ENCODE measurements at places on chromosomes 3 and 15.

DNA sequence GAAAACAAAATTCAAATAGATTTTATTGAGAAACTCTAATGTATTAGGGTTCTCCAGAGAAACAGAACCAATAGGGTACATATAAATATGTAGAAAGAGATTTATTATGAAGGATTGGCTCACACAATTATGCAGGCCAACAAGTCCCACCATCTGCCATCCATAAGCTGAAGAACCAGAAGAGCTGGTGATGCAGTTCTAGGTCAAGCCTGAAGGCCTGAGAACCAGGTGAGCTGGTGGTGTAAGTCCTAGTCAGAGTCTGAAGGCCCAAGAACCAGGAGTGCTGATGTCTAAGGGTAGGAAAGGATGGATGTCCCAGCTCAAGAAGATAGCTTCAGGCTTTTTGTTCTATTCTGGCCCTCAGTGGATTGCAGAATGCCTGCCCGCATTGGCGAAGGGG lies 2.6 kb upstream of the NFKBIZ start:
- DNase-seq = no peak

- no peak for DNase-seq
Observed at GRCh38 chr15:27490867-27491595, 520.0 kb downstream of the GABRG3 start.

GRCh38 chr3:141440942-141441341 lies 45.9 kb upstream of the RASA2 start:
- no peak for DNase-seq

DNA sequence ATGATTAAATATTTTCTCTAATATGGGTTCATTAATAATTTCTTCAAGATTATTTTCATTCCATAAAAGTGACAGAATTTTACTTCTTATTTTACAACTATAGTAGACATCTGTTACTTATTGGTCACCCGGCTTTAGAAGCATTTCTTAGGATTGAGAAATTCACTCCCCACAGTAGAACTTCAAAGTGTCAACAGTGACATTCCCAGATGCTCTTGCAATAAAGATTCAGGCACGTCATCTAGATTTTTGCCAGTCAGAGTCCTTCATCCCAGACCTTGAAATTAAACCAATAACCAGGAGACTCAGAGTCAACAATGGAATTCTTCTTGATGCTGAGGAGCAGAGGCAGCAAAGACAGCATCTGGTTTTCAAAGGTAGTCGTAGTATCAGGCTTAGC lies 190.8 kb downstream of the VGLL3 start:
- no peak for DNase-seq

DNA sequence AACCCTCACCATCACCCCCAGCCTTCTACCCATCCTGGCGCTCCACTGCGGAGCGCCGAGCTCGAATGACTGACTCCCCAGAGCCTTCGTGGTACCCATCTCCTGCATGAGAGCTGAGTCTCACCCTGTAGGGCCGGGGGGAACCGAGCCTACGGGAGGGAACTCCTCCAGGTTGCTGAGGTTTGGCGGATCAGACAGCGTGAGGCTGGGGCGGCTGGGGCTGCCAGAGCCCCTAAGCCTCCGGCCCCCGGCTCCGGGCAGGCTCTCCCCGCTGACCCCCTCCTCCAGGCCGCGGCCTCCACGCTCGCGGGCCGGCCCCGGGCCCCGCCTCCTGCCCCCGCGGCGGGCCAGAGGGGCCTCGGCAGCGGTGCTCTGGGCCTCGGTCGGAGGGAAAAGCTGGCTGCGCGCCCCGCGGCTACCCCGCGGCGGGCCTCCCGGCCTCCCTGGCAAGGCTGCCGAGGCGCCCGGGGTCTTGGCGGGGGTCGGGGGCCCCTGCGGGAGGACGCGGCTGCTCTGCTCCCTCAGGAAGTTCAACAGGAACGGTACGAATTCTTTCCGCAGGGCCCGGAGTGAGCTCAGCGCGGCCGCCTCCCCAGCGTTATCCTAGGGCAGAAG lies 643 bp downstream of the CDAN1 start:
- DNase-seq = no peak

DNA sequence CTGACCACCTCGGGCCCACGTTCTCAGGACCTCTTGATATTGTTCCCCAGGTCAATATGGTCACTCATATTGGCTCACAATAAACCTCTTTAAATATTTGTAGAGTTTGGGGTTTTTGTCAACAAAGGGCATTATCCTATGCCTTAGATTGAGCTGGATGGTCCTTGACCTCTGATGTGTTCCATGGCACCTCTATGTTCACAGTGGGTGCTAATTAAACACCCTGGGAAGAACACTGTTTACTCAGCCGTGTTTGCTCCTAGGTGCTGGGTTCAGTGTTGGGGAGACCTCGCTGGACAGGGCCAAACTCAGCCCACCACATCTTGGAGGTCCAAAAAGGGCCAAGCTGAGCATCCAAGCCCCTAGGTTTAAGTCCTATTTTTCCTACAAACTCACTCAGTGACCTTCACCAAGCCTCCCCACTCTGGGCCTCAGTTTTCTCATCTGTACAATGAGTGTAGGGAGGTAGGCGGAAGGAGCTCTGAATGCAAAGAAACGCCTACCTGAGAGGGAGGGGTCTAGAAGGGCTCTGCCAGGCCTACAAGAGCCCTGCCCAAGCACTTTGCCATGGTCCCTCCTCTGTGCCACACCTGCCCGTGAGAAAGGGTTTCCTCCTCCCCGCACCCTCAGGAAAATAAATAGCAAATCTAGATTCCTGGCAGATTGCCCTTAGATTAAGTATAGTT lies 7.2 kb downstream of the FAM174B start:
- DNase-seq = no peak

DNA sequence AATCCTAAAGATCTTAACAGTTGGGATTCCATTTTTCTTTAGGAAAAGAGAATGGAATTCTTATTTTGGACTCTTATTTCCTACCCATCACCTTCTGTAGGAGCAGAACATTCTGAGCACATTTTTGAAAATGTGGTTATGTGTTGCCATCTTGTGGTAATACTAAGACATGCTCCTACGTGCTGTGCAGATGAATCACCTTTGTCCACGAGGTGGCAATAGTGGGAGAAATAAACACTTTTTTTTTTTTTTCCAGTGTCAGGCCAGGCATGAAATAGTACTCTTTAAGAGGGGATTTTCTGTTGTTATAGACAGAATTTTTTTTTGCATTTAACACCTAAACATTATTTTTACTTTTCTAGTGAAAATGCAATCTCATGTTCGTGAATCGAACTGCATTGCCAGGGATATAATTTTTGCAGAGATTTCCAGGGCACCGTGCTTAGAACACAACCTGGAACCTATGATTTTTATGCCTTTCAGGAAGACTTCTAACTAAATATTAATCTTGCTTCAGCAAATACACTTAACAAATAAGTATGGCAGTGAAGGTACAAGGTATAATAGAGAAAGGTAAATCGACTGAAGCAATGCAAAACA lies 196.6 kb downstream of the GAP43 start:
- DNase-seq = no peak

All from activated naive CD4-positive, alpha-beta T cell (primary cell).